Activated naive CD8-positive, alpha-beta T cell treated with anti-CD3 and anti-CD28 coated beads, Interleukin-2, amount 10 ng/mL, durations not matched to agents 7 days and 5 days (primary cell): ENCODE measurements at places on chromosomes 7 and 10. TPM values are rescaled to one million over a fixed set of nuclear protein-coding genes. Genes with fewer than 3 reads are reported as not detected.

The SEMA3D gene
- total RNA-seq, result not detected

The FGL2 gene
- 10.7 TPM for total RNA-seq

The ANKRD30A gene
- not detected for total RNA-seq

The ETV1 gene
- 0.45 TPM for total RNA-seq

The ADRB1 gene
- total RNA-seq, result 1.0 TPM

The COBL gene
- not detected for total RNA-seq

The GIGYF1 gene
- total RNA-seq, result 71.5 TPM

The PTF1A gene
- not detected for total RNA-seq

The TRIM56 gene
- 77.8 TPM for total RNA-seq

The CYP2C18 gene
- not detected for total RNA-seq

The HTR5A gene
- total RNA-seq, result not detected

The HKDC1 gene
- total RNA-seq, result 1.1 TPM

DNA sequence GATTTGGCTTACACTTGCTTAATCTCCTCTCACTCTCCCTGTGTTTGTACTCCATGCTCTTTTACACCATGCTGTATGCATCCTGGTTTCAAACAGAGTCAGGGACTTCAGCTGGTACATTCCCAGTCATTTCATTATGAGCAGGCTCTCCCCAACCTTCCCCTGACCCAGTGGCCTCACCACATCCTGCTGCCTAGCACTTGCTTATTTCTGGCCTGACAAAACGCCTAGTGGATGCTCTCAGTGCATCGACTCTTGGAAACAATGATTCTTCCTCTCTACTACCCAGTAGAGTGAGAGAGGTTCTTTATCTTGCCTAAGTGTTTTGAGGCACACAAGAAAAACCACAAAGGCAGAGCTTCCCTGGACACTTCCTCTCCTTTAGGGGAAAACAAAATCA, 63.4 kb downstream of the CAV1 start:
- H3K4me1 ChIP-seq, result peaks cover 30% of the 10 kb centered on the region
- no peaks in the 10 kb centered on the region for H3K36me3 ChIP-seq
- H3K4me3 ChIP-seq, result no peak overlapping the region
- peak; percentile 37 for DNase-seq

DNA sequence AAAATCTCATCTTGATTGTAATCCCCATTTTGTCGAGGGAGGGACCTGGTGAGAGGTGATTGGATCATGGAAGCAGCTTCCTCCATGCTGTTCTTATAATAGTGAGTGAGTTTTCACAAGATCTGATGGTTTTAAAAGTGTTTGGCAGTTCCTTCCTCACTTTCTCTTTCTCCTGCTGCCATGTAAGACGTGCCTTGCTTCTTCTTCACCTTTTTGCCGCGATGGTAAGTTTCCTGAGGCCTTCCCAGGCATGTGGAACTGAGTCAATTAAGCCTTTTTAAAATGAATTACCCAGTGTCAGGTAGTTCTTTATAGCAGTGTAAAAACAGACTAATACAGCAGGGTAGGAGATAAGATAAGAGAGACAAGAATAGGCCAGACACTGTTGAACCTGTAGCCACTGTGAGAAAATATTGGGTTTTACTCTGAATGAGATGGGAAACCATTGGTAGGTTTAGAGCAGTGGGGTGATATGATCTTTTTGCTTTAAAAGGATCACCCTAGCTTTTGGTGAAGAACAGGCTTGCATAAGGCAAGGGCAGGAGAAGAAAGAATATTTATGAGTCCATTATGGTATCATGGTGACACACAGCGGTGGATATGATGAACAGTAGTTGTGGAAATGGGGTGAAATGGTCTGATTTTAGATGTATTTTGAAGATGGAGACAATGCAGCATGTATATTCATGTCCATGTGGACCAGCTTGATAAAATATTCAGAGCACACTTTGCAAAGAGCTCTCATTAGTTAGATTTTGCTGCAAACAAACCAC, 11.5 kb downstream of the OR6B1 start:
- H3K36me3 ChIP-seq, result no peaks in the 10 kb centered on the region
- H3K4me3 ChIP-seq, result no peak overlapping the region

DNA sequence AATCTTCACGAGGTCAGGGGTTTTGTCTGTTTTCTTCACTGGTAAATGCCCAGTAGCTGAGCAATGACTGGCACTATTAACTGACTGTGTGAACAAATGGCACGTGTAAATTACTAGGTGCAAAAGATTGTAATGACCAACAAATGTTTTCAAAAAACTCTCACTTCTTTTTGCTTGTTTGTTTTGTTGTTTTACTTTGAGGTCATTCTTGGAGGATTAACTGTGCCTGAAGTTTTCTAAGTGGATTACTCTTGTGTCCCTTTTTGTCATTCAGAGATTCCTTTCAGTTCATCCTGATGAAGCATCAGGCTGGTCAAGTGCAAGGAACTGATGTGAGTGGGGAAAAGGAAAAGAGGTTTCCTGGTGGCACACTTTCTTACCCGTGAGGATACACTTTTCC, 74.4 kb upstream of the PPP1R3C start:
- DNase-seq, result no peak
- no peak overlapping the region for H3K4me3 ChIP-seq
- H3K27me3 ChIP-seq, result peaks cover 24% of the 10 kb centered on the region
- no peaks in the 10 kb centered on the region for H3K4me1 ChIP-seq
- no peak overlapping the region for H3K27ac ChIP-seq

DNA sequence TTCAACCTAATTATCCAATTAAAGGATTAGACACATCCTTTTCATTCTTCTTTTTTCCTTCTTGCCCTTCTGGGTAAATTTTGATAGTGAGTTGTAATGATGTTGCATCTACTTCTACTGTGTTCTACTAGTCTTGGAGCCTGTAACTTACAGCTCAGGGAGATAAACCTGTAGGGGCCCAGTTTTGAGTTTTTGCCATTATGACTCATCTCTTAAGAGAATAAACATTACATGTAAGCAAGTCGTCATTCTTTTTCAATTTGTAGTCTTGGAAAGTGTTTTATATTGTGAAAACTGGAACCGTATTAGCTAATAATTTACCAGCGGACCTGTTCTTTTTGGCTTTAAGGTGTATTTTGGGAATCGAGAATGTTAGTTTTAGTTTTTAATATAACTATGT, 89.7 kb upstream of the RPA3 start:
- no peak overlapping the region for H3K4me3 ChIP-seq
- no peak overlapping the region for H3K27ac ChIP-seq
- no peaks in the 10 kb centered on the region for H3K27me3 ChIP-seq
- no peak for DNase-seq

DNA sequence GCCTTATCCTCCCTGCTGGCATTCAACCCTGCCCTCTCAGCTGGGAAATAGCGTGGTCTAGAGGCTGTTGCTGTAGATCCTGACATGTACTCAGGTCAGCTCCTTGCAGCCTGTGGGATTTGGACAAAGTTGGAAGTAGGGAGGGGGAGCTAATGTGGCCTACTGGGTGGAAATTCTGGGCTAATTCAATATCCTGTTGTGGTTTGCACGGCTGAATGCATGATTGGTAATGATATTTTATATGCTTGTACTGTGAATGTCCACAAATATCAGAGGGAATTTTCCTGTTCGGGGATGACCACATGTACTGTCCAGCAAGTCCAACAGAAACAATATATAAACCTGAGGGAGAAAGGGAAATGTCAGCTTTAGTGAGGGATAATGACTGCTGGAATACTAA, 22.1 kb upstream of the NPVF start:
- H3K4me3 ChIP-seq, result no peak overlapping the region
- no peaks in the 10 kb centered on the region for H3K4me1 ChIP-seq
- H3K27ac ChIP-seq, result no peak overlapping the region
- no peaks in the 10 kb centered on the region for H3K36me3 ChIP-seq
- peaks cover 10% of the 10 kb centered on the region for H3K27me3 ChIP-seq
- DNase-seq, result no peak

GRCh38 chr10:110777017-110777416, 94.7 kb upstream of the PDCD4 start:
- H3K4me3 ChIP-seq, result no peak overlapping the region
- no peaks in the 10 kb centered on the region for H3K27me3 ChIP-seq
- DNase-seq, result no peak
- no peaks in the 10 kb centered on the region for H3K36me3 ChIP-seq

- no peaks in the 10 kb centered on the region for H3K27me3 ChIP-seq
- no peak for DNase-seq
- peaks cover 21% of the 10 kb centered on the region for H3K4me1 ChIP-seq
- no peak overlapping the region for H3K27ac ChIP-seq
These were observed 6.5 kb downstream of the AKR1B1 start for GRCh38 chr7:134452419-134452838.

- H3K4me3 ChIP-seq, result no peak overlapping the region
- H3K27me3 ChIP-seq, result no peaks in the 10 kb centered on the region
- no peaks in the 10 kb centered on the region for H3K36me3 ChIP-seq
- no peak overlapping the region for H3K27ac ChIP-seq
These were observed 626.9 kb downstream of the ZWINT start for GRCh38 chr10:55734112-55734511.

GRCh38 chr10:111473361-111473760, 396.5 kb downstream of the ADRA2A start:
- no peak for DNase-seq
- no peak overlapping the region for H3K27ac ChIP-seq
- H3K27me3 ChIP-seq, result peaks cover 4% of the 10 kb centered on the region
- no peak overlapping the region for H3K4me3 ChIP-seq

- H3K4me3 ChIP-seq, result no peak overlapping the region
- H3K36me3 ChIP-seq, result peaks cover 36% of the 10 kb centered on the region
- H3K4me1 ChIP-seq, result peaks cover 4% of the 10 kb centered on the region
- no peak overlapping the region for H3K27ac ChIP-seq
These were observed 23.4 kb downstream of the MCMBP start for GRCh38 chr10:119849031-119849789.

DNA sequence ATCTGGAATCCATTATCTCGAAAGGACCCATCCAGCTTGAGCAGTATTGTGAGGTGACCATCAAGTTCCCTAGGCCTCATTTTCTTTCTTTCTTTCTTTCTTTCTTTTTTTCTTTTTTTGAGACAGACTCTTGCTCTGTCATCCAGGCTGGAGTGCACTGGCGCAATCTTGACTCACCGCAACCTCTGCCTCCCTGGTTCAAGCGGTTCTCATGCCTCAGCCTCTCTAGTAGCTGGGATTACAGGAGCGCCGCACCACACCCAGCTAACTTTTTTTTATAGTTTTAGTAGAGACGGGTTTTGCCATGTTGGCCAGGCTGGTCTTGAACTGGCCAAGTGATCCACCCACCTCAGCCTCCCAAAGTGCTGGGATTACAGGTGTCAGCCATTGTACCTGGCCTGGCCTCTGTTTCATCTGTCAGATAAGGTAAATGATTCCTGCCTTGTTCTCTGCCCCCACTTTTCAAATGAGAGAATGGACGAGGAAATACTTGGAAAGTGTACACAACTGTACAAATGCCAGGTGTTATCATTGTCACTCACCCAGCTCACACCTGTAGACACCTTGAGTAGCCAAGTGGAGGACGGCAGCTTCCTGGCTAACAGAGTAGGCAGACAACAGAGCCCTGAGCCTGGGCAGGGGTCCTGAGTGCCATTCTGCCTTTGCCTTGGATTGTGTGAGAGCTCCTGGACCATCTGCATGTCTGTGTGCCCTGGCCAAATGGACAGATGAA, 54.1 kb downstream of the HK1 start:
- peaks cover 54% of the 10 kb centered on the region for H3K4me1 ChIP-seq
- no peak overlapping the region for H3K4me3 ChIP-seq
- peaks cover 18% of the 10 kb centered on the region for H3K36me3 ChIP-seq
- H3K27ac ChIP-seq, result no peak overlapping the region
- no peak for DNase-seq
- no peaks in the 10 kb centered on the region for H3K27me3 ChIP-seq

DNA sequence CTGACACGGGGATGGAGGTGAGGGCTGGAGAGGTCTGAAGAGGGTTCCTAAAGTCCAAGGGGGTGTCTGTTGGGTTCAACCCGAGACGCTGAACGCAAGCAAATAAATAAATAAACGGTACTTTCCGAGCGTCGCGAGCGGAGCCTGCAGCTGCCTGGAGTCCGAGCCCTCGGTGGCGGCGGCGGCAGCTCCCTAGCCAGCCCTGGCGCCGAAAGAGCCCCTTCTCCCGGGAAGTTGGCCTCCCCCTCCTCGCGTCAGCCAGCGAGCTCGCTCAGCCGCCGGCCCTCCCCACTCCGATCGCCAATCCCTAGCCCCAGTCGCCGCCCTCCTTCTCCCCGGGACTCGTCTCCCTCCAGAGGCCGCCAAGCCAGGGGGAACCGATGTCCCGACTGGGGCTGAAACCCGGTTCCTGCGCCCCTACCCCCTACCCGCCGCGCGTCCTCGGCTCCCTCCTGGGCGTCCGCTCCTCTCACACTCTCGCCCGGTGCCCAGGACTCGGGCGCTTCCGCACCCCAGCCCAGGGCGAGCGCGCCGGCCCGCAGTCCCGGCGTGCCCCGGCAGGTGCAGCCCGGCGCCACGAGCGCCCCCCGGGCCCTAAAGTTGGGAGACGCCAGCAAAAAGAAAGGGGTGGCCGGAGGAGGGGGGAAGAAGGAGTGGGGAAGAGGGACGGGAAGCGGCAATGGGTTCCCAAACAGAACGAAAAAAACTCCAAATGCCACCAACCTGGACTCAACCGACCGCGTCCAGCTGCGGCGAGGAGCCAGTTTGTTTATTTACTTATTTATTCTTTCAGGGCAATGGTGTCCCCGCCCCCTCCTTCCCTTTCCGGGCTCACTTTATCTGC, at the start of gene GFRA1:
Gene GFRA1, minus strand, starts transcription at position 767 of the 844 bp plus-strand sequence. CDS start 1,177 bp downstream, outside the sequence.
- peaks cover 70% of the 10 kb centered on the region for H3K27me3 ChIP-seq
- peaks cover 1% of the 10 kb centered on the region for H3K36me3 ChIP-seq
- DNase-seq, result peak; percentile 29
- peak within 1 kb of the TSS; percentile 77 for H3K4me3 ChIP-seq
- peaks cover 7% of the 10 kb centered on the region for H3K4me1 ChIP-seq

- H3K36me3 ChIP-seq, result peaks cover 18% of the 10 kb centered on the region
- H3K4me3 ChIP-seq, result no peak overlapping the region
- no peaks in the 10 kb centered on the region for H3K4me1 ChIP-seq
- no peak for DNase-seq
- H3K27ac ChIP-seq, result no peak overlapping the region
These were observed 15.1 kb downstream of the BCAP29 start for GRCh38 chr7:107594961-107595737.

DNA sequence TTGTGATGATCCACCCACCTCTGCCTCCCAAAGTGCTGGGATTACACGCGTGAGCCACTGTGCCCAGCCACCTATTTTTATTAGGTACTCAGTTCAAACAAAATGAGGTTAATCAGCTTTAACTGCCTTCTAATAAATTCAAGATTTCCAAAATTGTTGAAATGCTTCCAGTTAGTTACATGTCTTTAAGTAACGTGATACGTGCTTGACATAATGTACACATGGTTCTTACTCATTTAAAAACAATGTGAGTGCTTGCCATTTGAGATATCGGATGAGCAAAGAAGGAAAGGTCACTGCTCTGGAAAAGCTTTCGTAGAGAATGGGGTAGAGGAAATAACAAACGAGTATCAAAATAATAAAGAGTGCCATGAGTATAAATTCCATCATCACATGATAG, 83.6 kb downstream of the KMT2E start:
- H3K36me3 ChIP-seq, result peaks cover 34% of the 10 kb centered on the region
- peaks cover 23% of the 10 kb centered on the region for H3K4me1 ChIP-seq
- H3K4me3 ChIP-seq, result no peak overlapping the region
- H3K27me3 ChIP-seq, result no peaks in the 10 kb centered on the region
- no peak overlapping the region for H3K27ac ChIP-seq

- no peaks in the 10 kb centered on the region for H3K36me3 ChIP-seq
- H3K27ac ChIP-seq, result no peak overlapping the region
These were observed 353.6 kb downstream of the THSD7A start for GRCh38 chr7:11478426-11478825.

GRCh38 chr7:98668255-98668654, 51.2 kb downstream of the NPTX2 start:
- no peaks in the 10 kb centered on the region for H3K27me3 ChIP-seq
- H3K36me3 ChIP-seq, result no peaks in the 10 kb centered on the region
- H3K27ac ChIP-seq, result no peak overlapping the region
- no peak for DNase-seq
- no peaks in the 10 kb centered on the region for H3K4me1 ChIP-seq

- H3K4me3 ChIP-seq, result no peak overlapping the region
- H3K36me3 ChIP-seq, result no peaks in the 10 kb centered on the region
- no peak overlapping the region for H3K27ac ChIP-seq
- peaks cover 2% of the 10 kb centered on the region for H3K27me3 ChIP-seq
- no peaks in the 10 kb centered on the region for H3K4me1 ChIP-seq
These were observed 94.5 kb downstream of the KIF20B start for GRCh38 chr10:89795840-89796239.
